Mesenteric fat pad (tissue), 1 donor: ENCODE measurements at places on chromosomes 11 and 22.

GRCh38 chr11:36534276-36534840 lies 24.3 kb upstream of the TRAF6 start:
- no peak for DNase-seq

DNA sequence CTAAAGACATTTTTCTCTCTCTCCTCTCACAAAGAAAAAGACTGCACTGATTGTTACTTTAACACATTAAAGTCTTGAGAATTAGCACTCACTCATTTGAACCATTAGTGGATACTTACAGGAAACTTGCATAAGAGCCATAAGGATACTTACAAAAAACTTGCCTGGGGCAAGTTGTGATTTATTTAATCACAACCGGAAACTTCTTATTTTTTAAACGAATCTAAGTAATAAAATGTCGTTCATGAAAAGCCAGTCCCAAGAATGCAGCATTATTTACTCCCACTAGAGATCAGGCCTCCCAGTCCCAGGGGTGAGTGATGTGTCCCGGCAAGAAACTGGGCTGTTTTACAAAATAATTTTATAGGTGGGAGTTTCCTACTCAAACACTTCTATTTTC lies 59.3 kb upstream of the TTC12 start:
- no peak for DNase-seq

DNA sequence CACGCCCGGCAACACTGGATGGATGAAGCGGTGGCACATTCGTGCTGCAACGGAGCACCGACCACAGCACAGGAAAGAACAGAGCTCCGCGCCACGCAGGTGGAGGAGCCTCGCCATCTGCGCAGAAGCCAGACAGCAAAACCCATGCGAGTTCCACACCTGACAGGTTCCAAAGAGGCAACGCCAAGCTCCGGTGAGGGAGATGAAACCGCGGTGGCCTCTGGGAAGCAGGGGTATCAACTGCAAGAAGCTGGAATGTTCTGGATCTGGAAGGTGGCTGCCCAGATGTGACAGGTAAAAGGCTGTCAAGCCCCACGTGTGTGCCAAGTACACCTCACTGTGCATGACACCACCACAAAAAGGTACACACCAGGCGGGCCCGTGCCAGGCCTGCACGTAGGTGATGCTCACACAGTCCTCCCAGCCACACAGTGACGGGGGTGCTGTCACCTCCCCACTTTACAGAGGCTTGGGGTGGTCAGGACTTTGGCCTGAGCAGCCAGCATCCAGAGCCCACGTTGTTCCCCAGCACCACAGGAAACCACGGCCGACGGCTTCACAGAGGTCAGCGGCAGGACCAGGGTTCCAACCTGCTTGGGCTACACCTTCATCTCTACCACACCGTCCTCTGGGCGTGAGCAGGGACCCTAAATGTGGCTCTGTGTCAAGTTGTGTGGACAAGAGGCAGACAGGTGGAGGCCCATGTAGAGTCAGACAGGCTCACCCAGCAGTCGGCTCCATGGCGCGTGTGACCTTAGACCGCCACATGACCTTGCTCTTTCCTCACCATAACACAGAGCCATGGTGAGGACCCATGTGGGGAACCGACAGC lies 19.7 kb upstream of the EFCAB6 start:
- no peak for DNase-seq

DNA sequence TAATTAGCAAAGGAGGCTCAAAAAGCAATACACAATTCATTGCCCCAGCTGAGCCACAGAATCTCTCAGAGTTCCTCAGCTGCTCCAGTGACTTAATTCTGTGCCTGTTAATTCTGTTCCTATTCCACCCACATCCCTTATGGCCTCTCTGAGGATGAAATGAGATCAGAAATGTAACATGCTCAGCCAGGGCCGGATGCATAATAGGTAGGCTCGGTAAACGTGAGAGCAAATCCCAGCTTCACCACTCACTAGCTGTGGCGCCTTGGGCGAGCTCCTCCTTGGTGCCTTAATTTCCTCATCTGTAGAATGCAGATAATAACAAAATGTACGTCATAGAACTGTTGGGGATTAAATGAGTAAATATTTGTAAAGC lies 42.8 kb upstream of the DKK3 start:
- peak; percentile 41 for DNase-seq

DNA sequence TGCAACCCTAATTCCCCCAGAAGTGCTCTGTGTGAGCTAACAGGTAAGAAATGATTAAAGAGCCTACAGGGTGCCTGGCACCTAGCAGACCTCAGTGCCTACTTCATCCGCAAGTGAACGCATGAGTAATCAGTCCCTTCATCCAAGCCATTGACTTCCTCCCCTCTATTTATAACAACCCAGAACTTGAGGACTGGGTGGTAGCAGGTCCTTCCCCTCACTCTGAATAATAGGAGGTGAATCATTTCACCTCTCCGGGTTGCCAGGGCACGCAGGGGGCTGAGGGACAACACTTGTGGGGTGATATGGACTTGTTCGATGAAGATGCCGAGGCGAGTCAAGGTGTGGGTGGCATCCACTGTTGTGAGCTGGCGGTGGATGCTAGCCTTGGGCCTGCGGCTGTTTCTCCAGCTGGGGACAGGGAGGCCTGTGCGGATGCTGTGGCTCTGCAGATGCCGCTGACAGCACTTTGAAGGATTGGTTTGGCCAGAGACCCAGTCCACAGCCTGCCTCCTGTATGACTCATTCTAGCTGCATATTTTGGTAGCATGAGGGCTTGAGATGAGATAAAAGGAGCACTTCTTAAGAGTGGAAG lies 11.7 kb upstream of the SORL1-AS1 start:
- DNase-seq = no peak

GRCh38 chr11:84645988-84646694 lies 981.0 kb downstream of the DLG2 start:
- no peak for DNase-seq

GRCh38 chr11:43327987-43328386 lies 16.2 kb downstream of the API5 start:
- no peak for DNase-seq

DNA sequence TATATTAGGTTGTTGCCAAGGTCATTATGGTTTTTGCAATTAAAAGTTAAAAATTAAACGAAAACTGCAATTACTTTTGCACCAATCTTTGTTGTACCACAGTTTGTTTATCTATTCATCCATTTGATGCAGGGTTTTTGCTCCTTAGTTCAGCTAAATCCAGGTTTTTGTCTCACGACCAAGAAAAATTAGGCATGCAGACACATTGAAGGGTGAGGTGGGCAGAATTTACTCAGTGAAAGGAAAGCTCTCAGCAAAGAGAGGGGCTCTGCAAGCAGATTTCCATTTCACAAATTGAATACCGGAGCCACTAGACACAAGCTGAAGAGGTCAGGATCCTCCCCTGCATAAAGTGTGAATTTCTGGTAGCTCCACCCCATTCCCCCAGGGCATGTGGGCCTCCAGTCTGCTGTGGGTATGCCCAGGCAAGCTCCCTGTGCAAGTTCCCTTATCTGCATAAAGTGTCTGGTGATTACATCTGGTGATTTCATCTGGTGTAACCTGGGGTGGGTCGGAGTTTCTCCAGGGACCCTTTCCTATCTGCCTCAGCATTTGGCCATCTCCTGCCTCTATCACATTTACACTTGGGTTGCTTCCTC lies 33.3 kb downstream of the APOL6 start:
- no peak for DNase-seq

DNA sequence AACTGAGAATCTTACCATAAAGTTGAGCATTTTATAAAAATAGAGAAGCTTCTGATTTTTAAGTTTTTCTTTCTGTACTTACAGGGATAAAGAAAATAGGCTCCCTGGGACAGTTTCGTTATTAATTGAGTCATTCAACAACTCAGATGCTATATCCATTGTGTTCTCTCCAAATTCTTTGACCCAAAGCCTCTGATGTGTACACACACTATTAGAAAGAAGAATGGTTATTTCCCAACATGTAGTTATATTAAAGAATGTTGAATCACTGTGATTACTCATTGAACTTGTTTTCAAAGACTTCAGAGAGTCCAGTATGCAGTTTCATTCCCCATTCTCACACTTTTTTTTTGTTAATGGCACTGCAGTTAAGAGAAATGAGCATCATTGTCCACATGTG lies 734.3 kb upstream of the ARHGAP42 start:
- DNase-seq = no peak

DNA sequence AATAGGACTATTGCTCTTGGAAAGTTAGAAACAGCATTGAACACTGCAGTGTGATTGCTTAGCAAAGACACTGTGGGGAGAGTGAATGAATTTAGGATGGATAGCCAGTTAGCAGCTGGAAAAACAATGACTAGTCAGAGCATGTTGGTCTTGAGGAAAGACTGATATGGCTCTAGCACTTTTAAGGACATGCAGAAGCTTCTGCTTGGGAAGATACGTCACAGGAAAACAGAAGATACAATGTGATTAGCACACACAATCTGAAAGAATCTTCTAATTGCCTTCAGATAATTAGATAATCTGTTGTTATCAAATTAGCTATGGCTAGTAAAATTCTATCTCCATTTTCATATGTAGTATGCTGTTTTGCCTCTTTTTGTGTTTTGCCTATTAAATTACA lies 530.7 kb upstream of the CHORDC1 start:
- no peak for DNase-seq

DNA sequence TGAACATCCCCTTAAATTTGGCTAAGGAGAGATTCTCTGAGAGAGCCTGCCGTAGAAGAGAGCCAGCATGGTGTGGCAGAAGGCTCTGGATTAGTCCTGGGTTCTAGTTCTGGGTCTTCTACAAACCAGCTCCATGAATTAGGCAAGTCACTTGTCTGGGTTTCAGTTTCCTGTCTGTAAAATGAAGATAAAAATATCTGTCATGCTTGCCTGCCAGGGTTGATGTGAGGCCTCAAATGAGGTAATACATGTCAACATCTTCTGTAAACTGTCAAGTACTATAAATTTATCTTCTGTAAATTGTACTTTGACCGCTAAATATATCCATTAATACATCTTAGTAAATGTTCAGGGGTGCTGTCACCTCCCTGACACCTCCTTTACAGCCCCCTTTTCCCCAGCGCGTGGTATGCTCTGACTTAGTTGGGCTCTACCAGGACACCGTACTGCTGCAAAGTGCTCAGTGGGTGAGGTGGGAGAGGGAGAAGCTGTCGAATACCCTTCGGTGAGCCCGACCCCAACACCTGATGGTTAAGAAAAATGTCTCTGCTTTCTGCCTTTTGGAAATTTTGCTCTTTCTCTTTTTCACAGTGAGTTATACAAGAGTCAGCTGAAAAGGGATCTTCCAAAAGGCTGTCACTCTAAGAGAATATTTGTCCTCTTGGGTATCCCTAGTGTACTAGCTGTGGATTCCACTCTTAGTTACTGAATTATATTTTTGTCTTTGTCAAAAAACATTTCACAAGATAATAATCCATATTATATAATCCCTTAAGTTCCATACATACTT lies 15.0 kb downstream of the RBX1 start:
- DNase-seq = no peak

GRCh38 chr11:70036971-70037882 lies 40.9 kb upstream of the ANO1 start:
- DNase-seq = peak; percentile 57

- no peak for DNase-seq
These were observed 36.1 kb downstream of the TTC12 start for GRCh38 chr11:113350336-113351067.

- DNase-seq = no peak
These were observed 924.4 kb upstream of the TENM4 start for GRCh38 chr11:80365076-80365725.

DNA sequence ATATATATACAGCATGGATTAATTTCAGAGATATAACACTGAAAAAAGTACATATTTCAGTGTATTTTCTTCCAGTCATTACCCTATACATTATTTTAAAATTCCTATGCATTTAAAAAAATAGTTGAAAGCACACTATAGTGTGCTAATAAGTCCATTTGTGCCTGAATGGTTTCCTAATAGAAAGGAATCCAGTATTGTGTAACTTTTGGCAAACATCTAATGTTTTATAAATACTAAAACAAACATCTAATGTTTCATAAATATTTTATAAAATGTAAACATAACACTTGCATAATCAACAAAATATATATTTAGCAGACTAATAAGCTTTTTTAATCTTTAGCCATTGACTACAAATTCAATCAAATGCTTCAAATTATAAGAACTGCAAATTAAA lies 126.6 kb upstream of the FIBIN start:
- DNase-seq = no peak

- no peak for DNase-seq
These were observed 105.4 kb downstream of the CASP12 start for GRCh38 chr11:104792861-104793260.

GRCh38 chr11:129242855-129243254 lies 50.7 kb upstream of the ARHGAP32 start:
- DNase-seq = no peak

GRCh38 chr22:19495562-19496323 lies 16.0 kb downstream of the CDC45 start:
- no peak for DNase-seq

GRCh38 chr11:102794382-102794781 lies 3.6 kb downstream of the MMP1 start:
- DNase-seq = no peak

GRCh38 chr11:72112978-72113808 lies 698 bp upstream of the ANAPC15 start:
- peak; percentile 35 for DNase-seq

DNA sequence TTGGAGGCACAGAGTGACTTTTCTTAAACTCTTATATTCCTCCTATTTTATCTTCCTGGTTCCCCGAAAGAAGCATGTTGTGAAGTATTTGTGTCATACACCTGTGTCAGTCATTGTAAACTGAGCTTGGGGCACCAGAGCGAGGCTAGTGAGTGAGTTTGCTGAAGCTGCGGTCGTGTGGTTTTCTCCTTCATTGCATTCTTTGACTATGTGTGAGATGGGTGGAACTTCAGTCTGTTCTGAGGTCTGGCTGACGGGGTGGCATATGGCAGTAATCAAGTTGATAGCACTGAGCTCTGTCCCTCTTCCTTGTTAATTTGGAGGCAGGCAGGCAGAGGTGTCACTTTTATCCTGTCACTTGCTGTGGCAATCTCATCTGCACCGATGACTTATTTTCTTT lies 4.2 kb downstream of the VPS26B start:
- DNase-seq = no peak

DNA sequence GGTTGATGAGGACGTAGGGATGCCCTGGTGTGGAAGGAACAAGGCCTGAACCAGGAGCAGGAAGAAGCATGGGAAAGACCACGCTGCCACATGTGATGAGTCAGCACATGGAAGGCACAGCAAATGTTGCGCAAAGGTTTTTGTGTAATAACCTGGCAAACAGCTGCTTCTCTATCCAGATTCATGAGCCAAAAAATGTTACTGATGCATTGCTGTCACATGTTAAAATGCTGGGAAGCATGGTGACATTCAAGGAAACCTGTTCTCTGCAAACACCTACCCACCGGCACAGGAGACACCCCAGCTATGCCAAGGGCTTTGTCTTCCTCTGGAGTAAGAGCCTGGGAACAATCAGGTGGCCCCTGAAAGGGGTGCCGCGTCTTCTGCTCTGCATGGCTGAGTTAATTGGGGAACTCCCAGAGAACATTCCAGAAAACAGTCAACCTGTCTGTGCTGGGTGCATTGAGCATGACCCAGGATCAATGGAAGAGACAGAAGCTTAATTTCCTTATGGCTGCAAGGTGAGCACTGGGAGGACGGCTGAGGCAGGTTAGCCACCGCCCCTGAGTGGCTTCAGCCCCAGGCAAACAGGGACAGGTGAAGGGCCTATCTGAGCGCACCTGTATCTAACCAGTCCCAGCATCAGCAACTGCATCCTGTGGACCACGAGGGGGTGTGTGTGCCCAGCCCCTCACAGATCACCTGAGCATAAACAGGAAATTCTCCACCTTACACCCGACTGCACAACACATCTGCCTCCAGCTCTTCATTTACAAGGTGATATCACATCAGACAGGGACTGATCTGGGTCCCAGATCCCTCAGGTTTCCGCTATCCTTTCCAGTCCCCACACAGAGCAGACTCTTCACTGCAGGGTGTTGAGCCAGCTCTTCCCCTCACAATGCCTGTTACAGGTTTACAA lies 108.4 kb downstream of the GGTLC2 start:
- no peak for DNase-seq
